ENCODE measurements at places on chromosomes 3 and 15.

GRCh38 chr3:61182662-61183061 is 68.6 kb downstream of the FHIT start:
- no peak for DNase-seq
- H3K27me3 ChIP-seq, result no peaks in the 10 kb centered on the region
- H3K4me1 ChIP-seq, result no peaks in the 10 kb centered on the region
- H3K4me3 ChIP-seq, result no peak overlapping the region

GRCh38 chr3:36918050-36918449 is 26.8 kb downstream of the TRANK1 start:
- H3K4me3 ChIP-seq, result no peak overlapping the region
- no peak for DNase-seq
- no peaks in the 10 kb centered on the region for H3K4me1 ChIP-seq
- H3K27ac ChIP-seq, result no peak overlapping the region
- H3K36me3 ChIP-seq, result no peaks in the 10 kb centered on the region

DNA sequence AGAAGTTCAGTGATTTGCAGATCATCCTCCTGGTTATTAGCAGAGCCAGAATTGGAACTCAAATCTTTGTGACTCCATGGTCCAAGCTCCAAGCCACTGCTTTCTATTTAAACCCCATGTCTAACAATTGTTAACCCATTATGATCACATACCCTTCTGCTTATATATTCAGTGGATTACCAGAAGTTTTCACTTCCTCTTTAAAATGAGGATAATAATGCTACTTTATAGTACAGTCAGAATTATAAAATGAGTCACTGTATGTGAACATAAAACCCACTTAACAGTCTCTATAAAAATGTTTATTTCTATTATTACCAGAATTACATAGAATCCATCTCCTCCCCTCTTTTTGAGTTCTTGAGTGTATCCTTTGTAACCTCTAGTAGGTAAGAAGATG is 550.7 kb upstream of the DPPA4 start:
- no peak overlapping the region for H3K27ac ChIP-seq
- H3K4me1 ChIP-seq, result no peaks in the 10 kb centered on the region
- no peaks in the 10 kb centered on the region for H3K36me3 ChIP-seq
- DNase-seq, result no peak

GRCh38 chr3:62261121-62261520 is 112.2 kb downstream of the FEZF2 start:
- H3K4me3 ChIP-seq, result no peak overlapping the region
- no peaks in the 10 kb centered on the region for H3K4me1 ChIP-seq
- H3K27ac ChIP-seq, result no peak overlapping the region
- H3K27me3 ChIP-seq, result no peaks in the 10 kb centered on the region
- no peak for DNase-seq

GRCh38 chr3:47473391-47473790 is 2.4 kb downstream of the SCAP start:
- H3K4me1 ChIP-seq, result peaks cover 6% of the 10 kb centered on the region
- H3K36me3 ChIP-seq, result no peaks in the 10 kb centered on the region
- H3K4me3 ChIP-seq, result no peak overlapping the region
- H3K27ac ChIP-seq, result no peak overlapping the region
- no peaks in the 10 kb centered on the region for H3K27me3 ChIP-seq

DNA sequence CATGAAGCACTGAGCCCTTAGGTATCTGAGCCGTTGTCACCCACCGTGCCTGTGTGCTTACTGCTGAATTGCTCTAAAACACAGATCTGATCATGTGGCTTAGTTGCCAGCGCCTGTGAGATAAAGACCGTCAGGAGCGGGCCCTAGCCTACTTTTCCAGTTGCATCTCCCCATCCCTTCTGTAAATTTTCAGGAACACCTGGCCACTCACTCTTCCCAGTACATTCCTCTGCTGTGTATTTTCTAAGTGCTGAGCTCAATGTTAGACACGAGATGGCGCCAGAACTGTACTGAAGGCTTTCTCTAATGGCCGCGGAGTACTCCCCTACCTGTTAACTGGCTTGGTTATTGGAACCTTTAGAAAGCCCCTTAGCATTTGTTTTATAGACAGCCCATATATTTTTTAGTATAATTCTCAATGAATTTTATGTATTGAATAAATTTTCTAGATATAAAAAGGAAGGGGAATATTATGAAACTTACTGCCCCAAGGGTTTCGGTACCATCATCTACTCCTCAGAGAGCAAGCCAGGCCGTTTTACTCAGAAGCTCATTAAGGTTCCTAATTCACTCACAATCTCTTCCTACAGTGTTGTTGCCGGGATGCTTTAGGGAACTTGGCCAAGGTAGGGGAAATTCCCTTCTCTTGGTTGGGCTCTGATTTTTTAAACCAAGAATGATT is 16.7 kb upstream of the WNT7A start:
- no peaks in the 10 kb centered on the region for H3K36me3 ChIP-seq
- DNase-seq, result peak; percentile 58
- H3K4me3 ChIP-seq, result peak overlapping the region; percentile 96

DNA sequence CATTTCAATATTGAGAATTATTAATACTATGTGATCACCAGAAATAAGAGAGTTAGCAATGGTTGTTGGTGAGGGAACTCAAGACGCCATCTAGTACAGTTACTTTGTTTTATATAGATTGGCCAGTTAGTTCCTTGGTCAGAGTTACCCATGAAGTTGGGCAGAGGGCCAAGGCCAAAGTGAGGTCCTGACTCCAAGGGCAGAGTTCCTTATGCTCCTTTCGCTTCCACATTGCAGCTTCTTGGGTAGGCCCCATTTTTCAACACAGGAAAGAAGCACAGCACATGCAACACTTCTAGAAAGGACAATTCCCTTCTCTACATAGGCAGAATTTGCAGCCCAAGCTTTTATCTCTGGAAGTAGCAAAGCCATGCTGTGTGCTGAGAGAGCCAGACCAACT is 178.6 kb downstream of the KCNAB1 start:
- no peaks in the 10 kb centered on the region for H3K36me3 ChIP-seq
- no peak for DNase-seq
- no peaks in the 10 kb centered on the region for H3K27me3 ChIP-seq
- no peak overlapping the region for H3K27ac ChIP-seq
- no peak overlapping the region for H3K4me3 ChIP-seq
- no peaks in the 10 kb centered on the region for H3K4me1 ChIP-seq

DNA sequence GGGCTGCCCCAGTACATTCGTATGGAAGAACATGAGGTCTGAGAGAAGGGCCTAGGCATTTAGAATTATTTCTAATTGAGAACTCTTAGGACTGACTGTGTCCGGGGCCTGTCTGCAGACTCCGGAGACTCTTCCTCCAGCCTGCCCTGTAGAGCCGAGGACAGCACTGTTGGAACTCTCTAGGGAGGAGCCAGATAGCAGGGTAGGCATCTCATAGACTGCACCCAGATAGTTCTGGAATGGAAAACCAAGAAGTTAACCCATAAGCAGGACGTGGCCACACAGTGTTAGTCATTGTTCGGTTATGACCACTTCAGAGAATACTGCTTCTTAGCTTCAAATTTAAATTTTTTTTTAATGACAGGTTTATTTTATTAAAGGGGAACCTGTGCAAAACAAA is 59.5 kb downstream of the SNRK start:
- DNase-seq, result no peak
- no peak overlapping the region for H3K27ac ChIP-seq
- H3K4me3 ChIP-seq, result no peak overlapping the region
- H3K27me3 ChIP-seq, result no peaks in the 10 kb centered on the region
- no peaks in the 10 kb centered on the region for H3K4me1 ChIP-seq
- peaks cover 11% of the 10 kb centered on the region for H3K36me3 ChIP-seq

DNA sequence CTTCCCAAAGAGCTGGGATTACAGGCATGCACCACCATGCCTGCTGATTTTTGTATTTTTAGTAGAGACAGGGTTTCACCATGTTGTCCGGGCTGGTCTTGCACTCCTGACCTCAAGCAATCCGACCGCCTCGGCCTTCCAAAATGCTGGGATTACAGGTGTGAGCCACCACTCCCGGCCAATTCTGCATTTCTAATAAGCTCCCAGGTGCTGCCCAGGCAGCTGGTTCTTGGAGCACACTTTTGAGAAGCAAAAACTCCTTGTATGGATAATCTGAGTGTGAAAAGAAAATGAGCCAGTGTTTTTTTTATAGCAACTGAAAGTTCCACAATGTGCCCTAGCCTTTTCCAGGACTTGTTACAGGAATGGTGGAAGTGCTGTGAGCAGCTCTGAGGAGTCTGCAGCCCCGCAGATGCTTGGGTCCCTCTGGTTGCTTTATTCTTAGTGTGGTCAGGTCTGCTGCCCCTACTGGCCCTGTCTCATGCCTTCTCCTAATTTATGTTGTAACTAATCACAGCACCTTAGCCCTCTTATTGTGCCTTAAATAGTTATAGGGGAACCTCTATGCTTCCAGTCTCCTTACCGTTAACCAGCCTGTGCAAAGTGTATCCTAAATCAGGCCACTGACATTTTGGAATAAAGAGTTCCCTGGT is 13.5 kb upstream of the KCNAB1 start:
- no peak for DNase-seq
- no peak overlapping the region for H3K27ac ChIP-seq
- no peaks in the 10 kb centered on the region for H3K4me1 ChIP-seq
- H3K4me3 ChIP-seq, result no peak overlapping the region

- DNase-seq, result no peak
- no peaks in the 10 kb centered on the region for H3K27me3 ChIP-seq
- peaks cover 33% of the 10 kb centered on the region for H3K4me1 ChIP-seq
- H3K4me3 ChIP-seq, result no peak overlapping the region
Observed at GRCh38 chr3:152961323-152961722, 126.4 kb downstream of the P2RY1 start.

DNA sequence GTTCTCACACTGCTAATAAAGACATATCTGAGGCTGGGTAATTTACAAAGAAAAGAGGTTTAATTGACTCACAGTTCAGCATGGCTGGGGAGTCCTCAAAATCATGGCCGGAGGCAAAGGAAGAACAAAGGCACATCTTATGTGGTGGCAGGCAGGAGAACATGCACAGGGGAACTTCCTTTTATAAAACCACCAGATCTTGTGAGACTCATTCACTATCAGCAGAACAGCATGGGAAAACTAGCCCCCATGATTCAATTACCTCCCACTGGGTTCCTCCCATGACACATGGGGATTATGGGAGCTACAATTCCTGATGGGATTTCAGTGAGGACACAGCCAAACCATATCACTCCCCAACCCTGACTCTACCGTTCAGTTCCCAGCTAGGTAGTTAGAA is 59.7 kb upstream of the MINAR1 start:
- H3K27me3 ChIP-seq, result no peaks in the 10 kb centered on the region
- no peak overlapping the region for H3K27ac ChIP-seq
- no peak for DNase-seq
- H3K36me3 ChIP-seq, result no peaks in the 10 kb centered on the region

DNA sequence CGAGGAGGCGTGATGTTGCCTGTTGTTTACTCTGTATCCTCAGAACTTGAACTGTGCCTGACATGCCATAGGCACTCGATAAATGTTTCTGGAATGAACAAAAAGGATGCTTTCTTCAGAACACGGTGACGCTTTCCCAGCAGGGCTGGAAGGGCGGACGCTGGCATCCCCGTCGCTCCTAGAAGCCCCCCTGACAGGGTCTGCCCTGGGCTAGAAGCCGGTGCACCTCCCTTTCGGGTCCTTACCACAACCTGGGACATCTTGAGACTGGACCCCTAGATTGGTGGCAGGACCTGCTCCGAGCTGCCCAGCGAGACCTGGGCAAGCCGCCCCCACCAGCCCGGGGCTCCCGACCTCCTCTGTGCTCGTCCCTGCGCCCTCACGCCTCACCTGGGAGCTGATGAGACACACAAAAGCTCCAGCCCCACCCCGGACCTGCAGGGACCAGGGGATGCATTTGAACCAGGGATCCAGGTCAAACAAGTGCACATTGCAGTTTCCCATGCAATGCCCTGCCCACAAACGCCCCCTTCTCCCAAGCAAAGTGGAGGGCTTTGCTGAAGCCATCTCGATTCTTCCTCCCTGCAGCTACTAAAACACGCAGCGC is 131.2 kb upstream of the MEF2A start:
- no peaks in the 10 kb centered on the region for H3K36me3 ChIP-seq
- no peak overlapping the region for H3K27ac ChIP-seq
- H3K4me3 ChIP-seq, result peak overlapping the region; percentile 52
- H3K4me1 ChIP-seq, result peaks cover 30% of the 10 kb centered on the region
- DNase-seq, result no peak

- H3K27me3 ChIP-seq, result no peaks in the 10 kb centered on the region
- peak; percentile 23 for DNase-seq
- H3K27ac ChIP-seq, result no peak overlapping the region
- H3K4me3 ChIP-seq, result no peak overlapping the region
Observed at GRCh38 chr3:152113992-152114651, 154.6 kb upstream of the MBNL1 start.

GRCh38 chr3:123757281-123757940 is 126.7 kb downstream of the MYLK start:
- peaks cover 28% of the 10 kb centered on the region for H3K4me1 ChIP-seq
- H3K36me3 ChIP-seq, result no peaks in the 10 kb centered on the region
- H3K27ac ChIP-seq, result no peak overlapping the region
- H3K4me3 ChIP-seq, result no peak overlapping the region
- no peaks in the 10 kb centered on the region for H3K27me3 ChIP-seq

DNA sequence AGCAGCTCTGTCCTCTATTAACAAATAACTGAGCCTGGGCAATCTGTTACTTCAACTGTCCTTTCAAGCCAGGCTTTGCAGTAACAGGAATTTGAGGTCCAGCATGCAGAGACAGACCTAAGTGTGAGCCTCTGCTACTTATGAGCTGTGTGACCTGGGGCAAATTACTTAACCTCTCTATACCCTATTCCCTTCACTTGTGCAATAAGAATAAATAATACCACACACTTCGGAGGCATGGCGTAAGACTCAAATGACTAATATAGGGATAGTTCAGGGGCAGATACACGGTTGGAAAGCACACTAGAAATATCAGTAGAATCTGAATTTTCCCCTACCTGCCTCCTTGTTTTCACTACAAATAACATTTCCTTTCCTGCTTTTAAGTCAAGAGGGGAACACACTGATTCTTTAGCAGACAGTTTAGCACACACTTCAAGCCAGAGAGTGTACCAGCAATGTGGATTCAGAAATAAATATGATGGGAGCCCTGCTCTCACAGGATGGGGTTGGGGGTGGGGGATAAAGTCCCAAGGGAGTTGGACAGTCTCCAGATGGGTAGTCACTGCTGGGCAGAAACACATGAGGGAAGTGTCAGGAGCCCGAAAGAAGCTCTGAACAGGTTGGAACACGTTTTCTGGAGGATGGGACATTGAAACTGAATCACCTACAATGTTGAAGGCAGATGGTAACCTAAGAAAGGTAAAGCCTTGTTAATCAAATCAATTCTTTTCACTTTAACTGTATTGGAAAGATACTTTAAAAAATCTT is 61.8 kb upstream of the RBP1 start:
- no peaks in the 10 kb centered on the region for H3K27me3 ChIP-seq
- no peaks in the 10 kb centered on the region for H3K36me3 ChIP-seq
- H3K4me3 ChIP-seq, result no peak overlapping the region
- peak overlapping the region; percentile 42 for H3K27ac ChIP-seq

All from PC-9 (cell line).